A549 treated with dexamethasone at 1 μM for 4 hours (cell line): ENCODE measurements at places on chromosomes 7 and 10. TPM values are rescaled to one million over a fixed set of nuclear protein-coding genes. Genes with fewer than 3 reads are reported as not detected.

The JAKMIP3 gene
- total RNA-seq: 0.59 to 1.1 TPM (median 0.82 TPM) in 5 replicates

The LRMDA gene
- 2.6 to 4.0 TPM (median 3.6 TPM) in 5 replicates for total RNA-seq

The ZNF3 gene
- total RNA-seq: 18.4 to 21.8 TPM (median 20.4 TPM) in 5 replicates

The SLC16A9 gene
- 0.07 to 0.16 TPM (median 0.08 TPM) in 5 replicates for total RNA-seq

The AFAP1L2 gene
- 20.2 to 24.3 TPM (median 21.7 TPM) in 5 replicates for total RNA-seq

The RARRES2 gene
- total RNA-seq: 0.28 TPM in 1 of 5 replicates, not detected in the others

The HOXA6 gene
- total RNA-seq: 0.98 to 1.7 TPM (median 1.4 TPM) in 5 replicates

The ANKRD30A gene
- total RNA-seq: 0.34 to 0.72 TPM (median 0.51 TPM) in 5 replicates

The GIMAP4 gene
- not detected in 5 replicates for total RNA-seq
